ENCODE measurements at places on chromosomes 5 and 9.

DNA sequence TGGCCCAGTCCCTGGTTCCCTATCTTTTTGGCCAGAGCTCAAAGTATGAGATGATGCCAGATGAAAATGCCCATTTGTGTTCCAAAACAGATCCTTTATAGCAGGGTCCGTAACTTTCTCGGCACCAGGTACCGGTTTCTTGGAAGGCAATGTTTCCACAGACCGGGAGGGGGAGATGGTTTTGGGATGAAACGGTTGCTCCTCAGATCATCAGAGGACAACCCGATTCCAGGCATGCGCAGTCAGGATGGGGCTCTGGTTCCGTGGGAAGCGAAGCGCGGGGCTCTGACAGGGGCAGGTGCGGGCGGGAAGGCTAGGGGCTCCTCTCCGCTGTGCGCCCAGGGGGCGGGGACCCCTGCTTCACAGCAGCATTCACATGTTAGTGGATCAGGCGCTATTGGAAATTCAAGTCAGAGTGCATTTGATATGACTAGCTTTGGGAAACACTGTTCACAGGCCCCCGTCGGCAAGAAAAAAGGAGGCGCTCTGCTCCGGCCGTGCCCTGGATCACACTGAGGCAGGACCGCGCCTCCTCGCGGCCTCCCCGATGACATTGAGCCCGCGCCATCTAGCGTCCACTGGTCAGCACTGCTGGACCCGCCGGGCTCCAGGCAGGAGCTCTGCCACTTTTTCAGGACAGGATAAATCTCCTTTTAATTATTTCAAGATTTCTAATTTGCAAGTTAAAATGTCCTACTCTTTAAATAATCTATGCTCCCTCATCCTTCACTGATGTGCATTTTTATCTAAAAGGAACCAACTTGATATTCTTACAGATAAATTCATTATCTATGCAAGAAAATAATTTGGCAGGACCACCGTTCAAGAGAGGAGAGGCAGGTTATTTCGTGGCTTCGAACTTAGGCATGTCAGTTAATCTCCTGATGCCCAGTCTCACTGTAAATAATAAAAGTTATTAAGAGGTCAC, 190.0 kb downstream of the FANCC start:
- peak; percentile 63 for DNase-seq

GRCh38 chr9:111525056-111525977, at the start of gene ZNF483:
Gene ZNF483 (plus strand): TSS chr9:111525179. CDS start chr9:111527396, 2,217 bp downstream.
- DNase-seq, result peak; percentile 76

- no peak for DNase-seq
Observed at GRCh38 chr5:66653325-66653724, 57.1 kb downstream of the MAST4 start.

GRCh38 chr9:27818348-27818747, 245.1 kb upstream of the C9orf72 start:
- no peak for DNase-seq

GRCh38 chr5:84725946-84726570, 341.4 kb upstream of the EDIL3 start:
- no peak for DNase-seq

GRCh38 chr9:121242959-121243346, 25.0 kb upstream of the GSN start:
- DNase-seq, result no peak

DNA sequence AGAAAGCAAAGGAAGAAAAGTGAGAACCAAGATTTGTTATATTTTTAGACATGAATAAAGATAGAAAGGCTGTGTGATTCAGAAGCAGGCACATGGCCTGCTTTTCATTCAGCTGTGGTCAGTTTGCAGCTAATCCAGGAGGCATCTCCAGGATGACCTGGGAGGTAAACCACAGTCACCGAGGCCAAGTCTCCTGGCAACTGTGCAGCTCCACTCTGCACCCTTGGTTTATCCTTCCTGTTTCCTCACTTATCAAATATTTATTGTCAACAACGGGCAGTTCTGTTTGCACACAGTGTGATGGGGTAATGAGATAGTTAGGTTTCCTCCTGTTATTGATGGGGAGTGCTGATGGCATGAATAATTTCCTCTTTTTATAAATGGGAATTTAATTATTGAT, 243.0 kb downstream of the PSAT1 start:
- DNase-seq, result no peak

DNA sequence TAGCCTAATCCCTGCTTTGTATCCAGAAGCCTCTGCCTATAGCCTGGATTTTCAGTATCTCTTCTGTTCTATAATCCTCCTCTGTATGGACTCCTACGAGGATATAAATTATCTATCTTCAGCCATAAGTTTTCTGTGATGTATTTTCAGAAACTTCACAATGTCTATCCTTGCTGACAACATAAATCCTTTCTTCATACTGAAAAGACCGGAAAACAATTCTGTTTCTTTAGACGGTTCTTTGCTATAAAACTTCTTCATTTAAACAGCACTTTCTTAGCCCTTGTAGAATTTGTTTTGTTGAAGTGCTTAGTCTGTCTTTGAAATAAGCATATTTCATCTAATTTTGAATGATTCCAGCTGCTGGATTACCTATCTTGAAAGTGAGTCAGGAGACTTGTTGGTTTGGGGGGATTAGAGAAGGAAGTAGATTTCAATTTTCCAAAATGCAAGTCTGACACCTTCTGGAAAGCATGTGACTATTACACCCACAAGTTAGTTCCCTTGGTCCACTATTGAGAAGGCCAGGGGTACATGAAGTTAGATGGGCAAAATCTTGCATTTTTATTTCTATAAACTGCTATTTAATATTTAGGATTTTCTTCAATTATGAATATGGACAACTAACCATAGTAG, 96.3 kb upstream of the RANBP3L start:
- DNase-seq, result no peak

DNA sequence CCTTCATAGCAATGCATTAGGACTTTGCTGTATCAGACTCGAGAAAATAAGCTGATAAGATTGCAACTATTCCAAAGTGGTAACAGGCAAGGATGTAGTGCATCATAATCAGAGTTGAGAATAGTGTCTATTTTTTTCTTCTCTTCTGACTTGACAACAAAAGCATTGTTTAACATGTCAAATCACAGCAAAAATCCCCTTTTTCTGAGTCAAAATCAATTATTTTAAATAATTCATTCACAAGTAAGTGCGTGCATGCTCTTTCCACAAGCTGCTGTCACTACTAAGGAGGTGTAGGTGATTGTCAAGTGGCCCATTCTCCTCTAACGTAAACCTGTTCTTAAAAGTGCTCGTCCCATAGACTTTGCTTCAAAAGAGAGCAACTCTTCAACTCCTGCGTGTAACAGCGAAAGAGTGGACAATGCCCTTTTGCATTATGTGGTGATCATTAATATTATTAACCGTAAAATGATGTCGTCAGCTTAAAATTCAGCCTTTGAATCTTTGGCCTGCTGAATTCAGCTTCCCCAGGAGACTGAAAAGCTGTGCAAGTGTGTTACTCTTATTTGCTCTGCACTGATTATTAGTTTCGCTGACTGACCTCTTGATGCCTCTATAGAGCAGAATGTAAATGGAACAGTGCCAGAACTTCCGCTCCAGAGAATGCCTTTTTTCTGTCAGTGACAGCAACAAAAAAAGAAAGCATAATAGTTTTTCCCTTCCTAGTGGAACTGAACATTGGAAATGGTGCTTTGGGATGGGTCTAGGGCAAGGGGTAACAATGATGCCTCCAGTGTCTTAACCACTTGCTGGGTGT, 680.8 kb upstream of the SEMA6A start:
- DNase-seq, result no peak

DNA sequence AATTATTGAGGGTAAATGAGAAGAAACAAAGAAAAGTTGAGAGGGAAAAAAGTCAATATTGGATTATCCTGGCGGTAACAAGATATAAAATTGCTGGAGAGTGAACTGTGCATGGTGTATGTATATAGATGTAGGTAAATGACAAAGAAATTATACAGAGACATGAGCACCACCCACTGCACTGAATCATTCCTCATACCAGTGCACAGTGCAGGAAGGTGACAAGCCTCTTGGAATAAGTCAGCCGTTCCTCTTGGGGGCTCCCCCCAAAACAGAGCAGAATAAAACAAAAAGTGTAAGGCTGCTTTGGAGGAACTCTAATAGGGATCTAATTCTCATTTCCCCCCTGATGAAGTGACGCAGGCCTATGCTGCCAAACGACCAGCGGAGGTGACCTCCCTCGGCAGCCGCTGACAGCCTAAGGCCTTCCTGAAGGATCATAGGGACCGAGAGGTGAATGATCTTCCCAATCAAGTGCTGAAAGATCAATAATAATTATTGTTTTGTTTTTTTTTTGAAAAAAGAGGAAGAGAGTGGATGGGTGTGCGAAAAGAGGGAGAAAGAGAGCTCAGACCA, 245.0 kb downstream of the PSAT1 start:
- no peak for DNase-seq

DNA sequence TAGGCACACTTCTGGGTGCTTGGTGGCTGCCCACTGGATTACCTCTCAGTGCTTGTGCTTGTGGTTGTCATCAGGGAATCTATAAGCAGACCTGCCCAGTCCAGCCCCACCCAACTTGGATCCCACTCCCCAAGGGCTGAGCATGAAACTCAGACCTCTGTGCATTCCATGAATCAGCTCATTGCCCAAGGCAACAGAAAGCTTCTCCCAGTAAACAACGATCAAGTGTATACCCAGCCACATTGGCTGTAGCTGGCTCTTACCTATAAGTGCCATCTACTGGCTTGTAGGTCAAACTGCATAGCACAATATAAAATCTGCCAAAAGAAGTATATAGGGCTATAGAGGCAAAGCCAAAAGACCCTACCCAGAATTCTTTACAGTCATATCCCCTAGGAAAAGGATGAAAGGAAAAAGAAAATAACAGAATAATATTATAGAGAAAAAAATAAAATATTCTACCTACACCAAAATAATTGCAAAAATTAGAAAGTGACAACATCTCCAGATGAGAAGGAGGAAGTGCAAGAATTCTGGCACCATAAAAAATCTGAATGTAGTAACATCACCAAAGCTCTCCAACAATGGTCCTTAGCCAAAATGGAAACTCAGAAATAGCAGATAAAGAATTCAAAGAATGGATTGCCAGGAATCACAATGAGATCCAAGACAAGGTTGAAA, 321.0 kb upstream of the TRPC7 start:
- no peak for DNase-seq

- DNase-seq, result no peak
Observed at GRCh38 chr9:4690144-4690543, 10.8 kb downstream of the CDC37L1 start.

- DNase-seq, result no peak
Observed at GRCh38 chr9:101352892-101353463, 31.8 kb downstream of the BAAT start.

- no peak for DNase-seq
Observed at GRCh38 chr9:121963528-121963995, 129.5 kb downstream of the TTLL11 start.

GRCh38 chr9:16030528-16031185, 477.8 kb downstream of the CCDC171 start:
- no peak for DNase-seq

- DNase-seq, result peak; percentile 92
Observed at GRCh38 chr9:136728080-136728547, 14.6 kb downstream of the LCN10 start.

GRCh38 chr5:56637321-56637920, 177.9 kb upstream of the MAP3K1 start:
- no peak for DNase-seq

DNA sequence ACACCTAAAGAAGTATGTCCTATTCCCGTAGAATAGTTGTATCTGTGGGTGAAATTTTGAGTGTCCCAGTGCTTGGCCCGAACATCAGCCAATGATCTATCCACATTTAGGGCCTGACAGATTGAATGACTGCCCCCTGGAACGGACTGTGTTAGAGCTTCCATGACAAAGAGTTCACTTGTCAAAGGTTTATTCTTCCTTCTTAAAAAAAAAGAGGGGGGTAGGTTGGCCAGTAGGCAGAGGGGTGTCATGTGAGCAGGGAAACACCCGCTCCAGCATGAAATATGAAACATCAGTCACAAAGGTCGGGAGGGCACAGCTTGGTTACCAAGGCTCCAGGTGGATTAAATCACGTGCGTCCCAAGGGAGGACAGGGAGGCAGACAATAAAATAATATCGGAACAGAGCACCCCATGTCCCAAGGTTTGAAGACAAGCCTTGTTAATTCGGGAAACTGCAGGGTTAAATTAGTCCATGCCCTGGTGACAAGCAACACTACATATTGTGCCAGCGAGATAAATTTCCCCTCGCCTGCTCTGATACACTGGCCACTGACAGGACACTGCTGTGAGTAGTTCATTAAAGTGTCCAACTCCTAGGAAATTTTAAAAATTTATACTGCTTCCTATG, 401.2 kb downstream of the IRX1 start:
- no peak for DNase-seq

GRCh38 chr9:72753266-72753893, 199.5 kb downstream of the ALDH1A1 start:
- no peak for DNase-seq

- no peak for DNase-seq
Observed at GRCh38 chr9:68719847-68720246, 14.8 kb downstream of the PIP5K1B start.

- peak; percentile 83 for DNase-seq
Observed at GRCh38 chr9:89602978-89603766, 1.6 kb upstream of the GADD45G start.

DNA sequence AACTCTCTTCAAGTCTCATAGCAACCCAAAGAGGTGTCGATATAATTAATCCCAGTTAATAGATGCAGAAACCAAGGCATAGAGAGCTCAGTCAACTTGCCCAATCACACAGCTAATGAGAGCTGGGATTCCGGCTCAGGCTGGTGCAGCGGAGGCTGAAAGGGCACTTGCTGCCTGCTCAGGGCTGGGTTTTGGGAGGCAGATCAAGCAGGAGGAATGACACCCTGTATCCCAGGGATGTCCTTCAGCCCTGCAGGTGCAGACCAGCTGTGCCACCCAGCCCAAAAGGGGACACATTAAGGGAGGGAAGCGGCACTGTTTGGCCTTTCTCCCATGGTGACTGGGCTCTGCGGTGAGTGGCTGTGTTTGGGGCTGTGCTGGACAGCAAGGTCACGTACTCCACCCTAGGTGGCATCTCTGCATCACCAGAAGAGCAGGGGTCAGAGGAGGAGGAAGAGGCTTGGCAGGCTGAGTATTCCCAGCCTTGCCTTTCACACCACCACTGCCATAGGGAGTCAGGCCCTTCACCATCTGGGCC, 124.1 kb downstream of the MVB12B start:
- DNase-seq, result no peak

DNA sequence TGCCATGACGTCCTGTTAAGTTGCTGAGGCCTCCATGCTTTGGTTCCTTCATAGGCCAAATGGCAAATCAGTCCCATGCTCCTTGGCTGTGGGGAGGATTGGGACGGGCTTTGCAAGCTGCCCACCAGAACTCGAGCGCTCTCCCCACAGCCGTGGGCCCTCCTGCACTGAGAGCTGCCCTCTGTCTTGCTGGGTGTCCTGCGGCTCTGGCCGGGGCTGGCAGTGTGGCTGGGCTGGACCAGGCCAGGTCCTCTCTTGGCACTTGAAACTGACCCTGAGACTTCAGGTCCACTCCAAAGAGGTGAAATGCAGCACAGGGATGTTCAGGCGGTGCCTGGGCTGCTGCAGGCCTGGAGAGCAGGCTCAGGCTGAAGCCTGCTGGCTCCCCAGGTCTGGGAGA, 7.0 kb downstream of the MYMK start:
- DNase-seq, result no peak

GRCh38 chr5:15518786-15519185, 18.8 kb downstream of the FBXL7 start:
- DNase-seq, result no peak

All from CD4-positive, alpha-beta T cell treated with Interleukin-1 beta for 1 hour (primary cell).